Activated CD8-positive, alpha-beta T cell treated with anti-CD3 and anti-CD28 coated beads for 36 hours (primary cell): ENCODE measurements at places on chromosomes 2 and 18. TPM values are rescaled to one million over a fixed set of nuclear protein-coding genes. Genes with fewer than 3 reads are reported as not detected.

Gene GCG
- total RNA-seq = not detected

Gene RIT2
- total RNA-seq = not detected

Gene PAX3
- total RNA-seq = not detected

Gene REG3A
- not detected for total RNA-seq

Gene RNU2-63P
- total RNA-seq = 7.6 TPM

Gene CPSF3
- 72.2 TPM for total RNA-seq

Gene CABLES1
- total RNA-seq = 1.8 TPM

Gene SERPINB10
- not detected for total RNA-seq

Gene CPO
- not detected for total RNA-seq

DNA sequence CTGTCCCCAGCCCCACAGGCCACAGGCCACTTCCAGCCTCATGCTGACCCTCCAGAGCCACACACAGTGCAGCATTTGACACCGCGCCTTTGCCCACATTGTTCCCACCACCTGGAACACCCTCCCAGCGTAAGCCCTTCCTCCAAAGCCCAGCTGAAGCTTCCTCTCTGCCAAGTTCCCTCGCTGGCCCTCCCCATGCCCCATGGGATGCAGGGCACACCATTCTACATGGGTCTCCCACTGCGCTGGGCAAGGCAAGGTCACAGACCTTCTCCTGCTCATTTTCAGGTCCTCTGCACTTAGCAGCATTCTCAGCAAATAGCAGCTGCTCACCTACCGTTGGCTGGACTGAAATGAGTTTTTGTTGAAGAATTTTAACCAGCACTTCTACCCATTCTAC lies 455.5 kb downstream of the EIPR1 start:
- DNase-seq = no peak

DNA sequence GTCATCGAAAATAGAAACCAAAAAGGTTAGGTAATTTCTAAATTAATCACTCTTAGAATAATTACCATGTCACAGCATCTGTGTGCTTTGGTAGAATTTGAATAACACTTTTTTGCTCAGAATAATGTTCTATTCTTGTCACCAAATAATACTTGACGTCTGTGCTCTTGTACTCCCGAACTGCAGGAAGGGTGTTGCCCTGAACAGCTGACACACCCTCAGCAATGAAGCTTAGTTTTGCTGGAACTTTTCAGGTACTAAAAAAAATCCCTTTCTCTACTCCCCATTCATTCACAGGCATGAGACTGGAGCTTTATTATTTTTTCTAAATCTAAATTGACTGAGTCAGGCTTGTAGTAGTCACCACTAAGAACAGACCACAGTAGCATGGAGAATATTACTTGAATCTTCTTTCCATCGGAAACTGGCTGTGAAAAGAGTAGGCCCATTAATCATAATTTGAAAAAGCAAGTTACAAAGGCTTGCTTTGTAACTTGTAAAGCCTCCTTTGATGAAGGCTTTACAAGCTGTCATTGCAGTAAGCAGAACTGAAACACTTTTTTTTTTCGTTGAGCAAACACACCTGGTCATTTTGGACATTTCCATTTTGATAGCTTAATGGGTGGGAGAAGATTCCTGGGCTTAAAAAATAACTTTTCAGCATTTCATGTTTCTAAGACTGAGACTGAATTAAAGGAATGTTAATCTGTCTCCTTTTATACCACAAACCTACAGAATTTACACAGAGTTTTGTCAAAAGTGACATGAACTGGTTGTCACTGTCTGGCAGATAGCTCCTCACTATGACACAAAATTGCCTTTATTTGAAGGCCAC lies 70.3 kb upstream of the PELI1 start:
- peak; percentile 45 for DNase-seq

- no peak for DNase-seq
Measured at GRCh38 chr2:232880764-232881351, 10.8 kb downstream of the SNORC start.

- no peak for DNase-seq
Measured at GRCh38 chr2:119608553-119608952, 64.3 kb downstream of the CFAP221 start.

DNA sequence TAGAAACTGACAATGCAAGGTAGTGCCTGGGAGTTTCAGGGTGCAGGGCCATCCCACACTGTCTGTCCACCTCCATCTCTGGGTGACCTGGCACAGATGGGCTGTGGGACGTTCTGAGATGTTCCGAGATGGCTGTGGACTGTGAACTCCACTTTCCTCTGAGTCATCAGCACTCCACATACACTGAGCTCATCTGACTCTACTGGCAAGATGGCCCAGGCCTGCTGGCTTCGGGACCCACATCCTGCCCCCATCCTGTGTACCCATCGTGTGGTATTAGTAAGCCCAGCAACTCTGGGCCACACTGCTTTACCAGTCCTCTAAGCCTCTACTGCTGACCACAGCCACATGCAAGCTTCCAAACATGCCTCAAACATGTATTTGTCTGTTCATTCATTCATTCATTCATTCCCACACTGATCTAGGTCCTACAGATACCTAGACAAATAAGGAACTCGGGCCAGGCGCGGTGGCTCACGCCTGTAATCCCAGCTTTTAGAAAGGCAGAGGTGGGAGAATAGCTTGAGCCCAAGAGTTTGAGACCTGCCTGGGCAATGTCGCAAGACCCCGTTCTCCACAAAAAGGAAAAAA lies 124.8 kb upstream of the CXCR4 start:
- DNase-seq = peak; percentile 81

- DNase-seq = no peak
Measured at GRCh38 chr2:40178171-40178778, 273.6 kb downstream of the SLC8A1 start.

GRCh38 chr2:231286964-231287363 lies 88.5 kb downstream of the ARMC9 start:
- DNase-seq = no peak

DNA sequence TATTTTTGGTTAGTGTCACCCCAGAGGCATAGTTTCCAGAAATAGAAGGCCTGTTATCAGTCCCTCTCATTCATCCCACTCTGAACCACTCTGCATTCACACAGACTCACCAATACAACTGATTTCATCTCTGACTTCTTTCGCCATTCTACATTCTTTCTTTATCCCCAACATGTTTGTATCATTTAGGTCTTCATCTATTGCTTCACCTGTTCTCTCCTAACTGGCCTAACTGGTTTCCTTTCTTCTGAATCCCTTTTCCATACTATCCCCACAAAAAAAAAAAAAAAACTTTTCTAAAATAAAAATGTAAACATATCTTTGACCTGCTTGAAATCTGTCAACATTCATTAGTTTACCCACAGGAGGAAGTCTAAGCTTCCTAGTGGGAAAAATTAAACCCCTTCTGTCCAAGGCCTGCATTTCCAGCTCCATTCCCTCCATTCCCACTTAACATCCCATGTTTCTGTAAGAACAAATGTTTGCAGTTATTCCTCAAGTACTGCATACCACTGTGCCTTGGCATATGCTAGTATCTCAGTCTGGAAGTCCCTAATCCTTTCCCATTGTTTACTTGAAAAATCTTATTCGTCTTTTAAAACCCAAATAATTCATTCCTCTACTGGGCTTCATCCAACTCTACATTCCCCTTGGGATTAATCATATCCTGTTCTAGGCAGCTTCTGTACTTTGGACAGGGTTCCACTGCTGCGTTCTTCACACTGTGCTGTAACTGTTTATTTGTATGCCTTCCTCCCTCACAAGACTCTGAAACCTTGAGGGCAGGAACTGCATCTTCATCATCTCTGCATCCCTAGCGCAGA lies 68.5 kb downstream of the FIGN start:
- no peak for DNase-seq

GRCh38 chr2:10058251-10059015 lies 15.1 kb downstream of the KLF11 start:
- DNase-seq = no peak

DNA sequence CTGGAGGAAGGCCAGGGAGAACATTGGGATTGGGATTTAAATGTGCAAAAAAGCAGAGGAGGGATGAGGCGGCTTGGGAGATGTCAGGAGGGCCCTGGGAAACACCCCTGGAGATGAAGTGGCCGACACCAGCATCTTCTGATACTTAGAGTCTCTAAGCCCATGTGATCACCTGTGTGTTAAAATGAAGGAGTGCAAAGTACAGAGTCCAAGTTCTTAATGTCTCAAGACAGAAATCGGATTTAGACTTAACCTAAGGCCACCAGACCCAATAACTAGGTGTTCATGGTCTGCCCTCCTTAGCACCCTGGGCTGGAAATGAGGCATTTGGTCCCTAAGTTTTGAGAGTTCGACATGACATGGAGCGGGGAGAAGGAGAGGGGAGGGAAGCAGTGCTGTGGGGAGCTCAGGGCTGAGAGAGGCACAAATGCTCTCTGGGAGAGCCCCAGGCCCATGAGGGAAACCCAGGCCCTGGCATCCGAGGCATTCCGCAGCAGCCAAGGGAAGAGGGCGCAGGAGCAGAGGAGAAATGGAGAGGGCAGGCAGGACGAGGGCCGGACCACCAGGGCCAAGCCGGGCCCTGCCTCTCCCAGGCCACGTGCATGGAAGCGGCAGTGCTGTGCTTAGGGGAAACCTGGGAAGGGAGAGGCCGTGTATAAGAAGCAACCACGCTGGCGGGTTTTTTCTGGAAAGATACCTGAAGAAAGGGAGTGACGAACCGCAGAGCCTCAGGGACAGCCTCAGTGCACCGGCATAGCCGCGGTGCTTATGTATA lies 63.3 kb downstream of the SFXN5 start:
- no peak for DNase-seq

DNA sequence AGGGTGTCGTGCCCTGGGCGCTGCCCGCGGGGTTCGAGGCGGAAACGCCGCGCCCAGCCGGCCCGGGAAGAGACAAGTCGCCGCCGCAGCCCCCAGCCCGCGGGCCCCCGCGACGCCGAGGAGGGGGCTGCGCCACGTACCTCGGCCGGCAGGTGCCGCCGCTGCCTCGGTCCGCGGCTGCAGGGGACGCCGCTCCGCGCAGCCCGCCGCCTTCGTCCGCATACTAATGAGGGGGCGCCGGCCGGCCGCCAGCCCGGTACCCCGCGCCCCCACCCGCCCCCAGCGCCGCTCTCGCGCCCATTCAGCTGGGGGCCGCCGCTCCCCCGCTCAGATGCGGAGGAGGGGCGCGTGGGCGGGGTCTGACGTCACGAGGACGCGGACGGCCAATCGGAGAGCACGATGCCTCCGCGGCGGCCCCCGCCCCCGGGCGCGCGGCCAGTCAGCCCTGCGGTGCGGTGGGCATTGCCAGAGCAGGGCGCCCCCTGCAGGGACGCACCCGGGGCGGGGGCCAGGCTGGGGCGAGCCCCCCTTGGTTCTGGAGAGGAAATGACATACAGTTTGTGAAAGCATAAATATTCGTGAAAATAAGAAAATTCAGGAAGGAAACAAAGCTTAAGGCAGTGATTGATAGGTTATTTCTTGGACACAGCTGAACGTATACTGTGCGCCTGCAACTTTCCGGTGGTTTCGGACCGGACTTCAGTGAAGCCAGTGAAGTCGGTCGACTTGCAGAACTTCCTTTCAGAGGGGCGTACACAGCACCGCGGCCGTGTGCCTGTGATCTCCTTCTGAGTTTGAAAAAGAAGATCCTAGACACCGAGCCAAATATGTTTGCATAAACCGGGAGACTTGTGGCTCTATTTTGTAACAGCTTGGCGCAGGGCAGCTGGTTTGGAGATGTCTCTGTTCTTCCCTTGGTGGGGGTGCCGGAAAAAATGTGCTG lies at the start of gene ST3GAL5:
Gene ST3GAL5 (minus strand): TSS at position 307 of the 943 bp plus-strand sequence. CDS start 85 bp downstream, at position 222.
- peak; percentile 91 for DNase-seq

DNA sequence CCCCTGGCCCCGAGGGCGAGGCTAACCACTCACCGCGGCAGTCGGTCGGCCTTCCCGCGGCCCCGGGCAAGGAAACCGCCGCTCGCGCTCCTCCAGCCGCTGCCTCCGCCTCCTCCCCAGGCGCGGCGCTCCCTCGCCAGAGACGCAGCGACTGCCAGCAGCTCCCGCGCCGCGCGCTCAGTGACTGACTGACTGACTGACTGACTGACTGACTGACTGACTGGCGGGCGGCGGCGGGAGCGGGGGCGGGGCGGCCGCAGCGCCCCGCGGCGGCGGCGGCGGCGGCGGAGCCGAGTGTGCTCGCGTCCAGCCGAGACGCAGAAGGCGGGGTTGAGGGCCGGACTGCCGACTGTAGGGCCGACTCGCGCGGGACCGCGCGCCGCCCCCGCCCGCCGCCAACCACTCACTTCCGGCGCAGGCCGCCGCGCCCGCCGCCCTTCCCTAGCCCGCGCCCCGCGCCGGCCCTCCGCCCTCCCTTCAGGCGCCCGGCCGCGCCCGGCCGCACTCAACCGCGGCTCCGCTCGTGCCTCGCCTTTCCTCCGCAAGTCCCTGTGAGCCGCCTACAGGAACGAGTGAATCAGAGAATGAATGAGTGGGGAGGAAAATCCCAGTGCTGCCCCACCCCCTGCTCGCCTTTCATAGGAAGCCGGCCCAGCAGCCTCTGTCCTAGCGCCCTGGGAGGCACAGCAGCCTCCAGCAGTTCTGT lies at the start of gene RAPH1:
Gene RAPH1 (minus strand): TSS at position 224 of the 706 bp plus-strand sequence. CDS start 39,948 bp downstream, outside the sequence.
- DNase-seq = peak; percentile 72

- no peak for DNase-seq
Measured at GRCh38 chr2:199668645-199669044, 182.3 kb downstream of the FTCDNL1 start.

GRCh38 chr2:237540823-237541222 lies 25.6 kb upstream of the PRLH start:
- no peak for DNase-seq

DNA sequence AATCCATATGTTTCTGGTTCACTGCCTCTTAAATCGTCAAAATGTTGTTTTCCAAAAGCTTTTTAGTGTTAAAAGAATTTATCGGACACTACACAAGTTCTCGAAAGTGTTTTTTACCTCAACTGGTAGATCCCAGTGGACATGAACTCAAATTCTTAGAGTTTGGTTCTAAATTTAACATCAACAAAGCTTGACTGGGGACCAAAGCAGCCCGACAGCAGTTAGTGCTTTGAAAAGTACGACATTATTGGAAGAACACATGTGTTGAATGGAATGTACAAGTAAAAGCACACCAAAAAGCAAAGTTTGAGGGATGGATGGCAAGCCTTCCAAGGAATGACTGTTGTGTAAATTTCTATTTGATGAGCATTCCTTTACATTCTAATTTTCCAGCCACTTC lies 803.9 kb upstream of the POU3F3 start:
- DNase-seq = no peak

DNA sequence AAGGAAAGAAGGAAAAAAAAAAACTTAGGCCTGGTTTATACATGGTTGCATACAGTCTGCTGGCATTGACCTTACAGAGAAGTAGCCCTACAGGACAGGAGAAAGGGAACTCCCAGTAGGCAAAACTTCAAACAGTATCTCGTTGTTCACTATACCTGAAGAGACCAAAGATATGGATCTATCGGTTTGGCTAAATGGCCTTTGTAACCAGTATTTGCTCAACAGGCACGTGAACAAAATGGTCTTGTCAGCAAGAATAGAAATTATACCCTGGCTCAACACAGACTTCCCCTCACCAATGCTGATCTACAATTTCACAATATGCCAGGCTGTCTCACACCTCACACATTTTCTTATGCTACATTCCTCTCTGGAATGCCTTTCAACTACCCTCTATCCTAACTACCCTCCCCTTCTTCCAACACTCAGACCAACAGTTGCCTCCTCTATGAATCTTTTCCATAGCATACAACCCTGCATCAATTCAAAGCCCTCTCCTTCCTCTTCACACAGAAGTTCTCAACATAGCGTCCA lies 13.7 kb downstream of the HYCC2 start:
- no peak for DNase-seq
